ENCODE measurements at places on chromosomes 2 and 18. TPM values are rescaled to one million over a fixed set of nuclear protein-coding genes. Genes with fewer than 3 reads are reported as not detected.
A peak's percentile ranks its signal among the peaks of the same experiment; 100 is the strongest.

The OR6B2 gene
- polyA plus RNA-seq, result not detected

The RGPD5 gene
- polyA plus RNA-seq, result 2.5 TPM

DNA sequence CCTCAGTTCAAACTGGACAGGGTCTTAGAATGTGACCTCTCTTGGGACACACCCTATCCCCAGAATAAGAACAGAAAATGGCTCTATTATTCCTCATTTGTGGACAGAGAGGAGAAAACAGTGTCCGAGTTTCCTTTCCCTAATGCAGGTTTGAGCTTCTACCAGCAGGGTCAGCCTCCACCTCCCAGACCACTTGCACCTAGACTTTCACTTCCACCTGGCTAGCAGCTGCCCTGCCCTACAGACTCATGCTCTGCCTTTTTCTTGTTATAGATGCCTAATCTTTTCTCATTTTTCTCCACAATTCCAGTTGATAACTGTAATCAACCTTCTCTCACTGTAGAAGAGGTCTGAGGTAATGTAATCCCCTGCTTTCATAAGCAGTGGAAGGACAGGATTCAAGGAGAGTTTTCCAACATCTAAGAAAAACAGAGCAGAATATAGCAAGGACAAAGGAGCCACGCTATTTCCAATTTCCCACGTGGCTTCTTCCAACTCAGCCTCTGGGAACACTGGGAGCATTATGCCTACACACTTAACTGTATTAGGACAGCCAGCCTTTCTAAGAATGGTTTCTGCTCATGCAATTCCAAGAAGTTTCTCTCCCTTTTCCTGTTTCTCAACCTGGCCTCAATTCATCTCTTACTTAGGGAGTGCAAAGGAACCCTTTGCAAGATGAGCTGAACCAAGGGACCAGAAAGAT, 239.8 kb downstream of the BCL11A start:
- no peak for DNase-seq

The CHRNG gene
- not detected for polyA plus RNA-seq

GRCh38 chr2:1540481-1540880, 127.2 kb downstream of the TPO start:
- DNase-seq, result no peak

DNA sequence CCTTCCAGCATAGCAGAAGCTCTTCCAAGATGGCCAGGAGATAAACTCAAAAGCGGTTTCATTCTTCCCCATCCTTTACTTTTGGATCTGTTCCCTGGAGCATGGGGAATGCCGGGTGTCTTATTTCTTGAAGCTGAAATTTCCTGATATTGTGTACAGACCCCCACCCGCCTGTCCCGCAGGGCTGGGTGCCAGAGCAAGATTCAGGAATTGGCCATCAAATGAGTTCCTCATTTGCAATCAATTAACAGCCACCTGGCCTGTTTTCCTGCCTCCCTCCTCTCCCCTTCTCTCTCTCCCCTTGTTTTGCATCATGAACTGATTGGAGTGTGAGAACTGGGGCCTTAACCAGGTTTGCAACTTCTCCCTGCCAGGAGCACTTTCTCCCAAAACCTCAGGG, 202.1 kb downstream of the SH3RF3 start:
- no peak for DNase-seq

- peak; percentile 89 for DNase-seq
Measured at GRCh38 chr2:54859997-54860701, 136.7 kb downstream of the EML6 start.

- DNase-seq, result no peak
Measured at GRCh38 chr2:27038631-27039339, 6.0 kb downstream of the TMEM214 start.

The ZNF514 gene
- polyA plus RNA-seq, result 4.4 TPM

DNA sequence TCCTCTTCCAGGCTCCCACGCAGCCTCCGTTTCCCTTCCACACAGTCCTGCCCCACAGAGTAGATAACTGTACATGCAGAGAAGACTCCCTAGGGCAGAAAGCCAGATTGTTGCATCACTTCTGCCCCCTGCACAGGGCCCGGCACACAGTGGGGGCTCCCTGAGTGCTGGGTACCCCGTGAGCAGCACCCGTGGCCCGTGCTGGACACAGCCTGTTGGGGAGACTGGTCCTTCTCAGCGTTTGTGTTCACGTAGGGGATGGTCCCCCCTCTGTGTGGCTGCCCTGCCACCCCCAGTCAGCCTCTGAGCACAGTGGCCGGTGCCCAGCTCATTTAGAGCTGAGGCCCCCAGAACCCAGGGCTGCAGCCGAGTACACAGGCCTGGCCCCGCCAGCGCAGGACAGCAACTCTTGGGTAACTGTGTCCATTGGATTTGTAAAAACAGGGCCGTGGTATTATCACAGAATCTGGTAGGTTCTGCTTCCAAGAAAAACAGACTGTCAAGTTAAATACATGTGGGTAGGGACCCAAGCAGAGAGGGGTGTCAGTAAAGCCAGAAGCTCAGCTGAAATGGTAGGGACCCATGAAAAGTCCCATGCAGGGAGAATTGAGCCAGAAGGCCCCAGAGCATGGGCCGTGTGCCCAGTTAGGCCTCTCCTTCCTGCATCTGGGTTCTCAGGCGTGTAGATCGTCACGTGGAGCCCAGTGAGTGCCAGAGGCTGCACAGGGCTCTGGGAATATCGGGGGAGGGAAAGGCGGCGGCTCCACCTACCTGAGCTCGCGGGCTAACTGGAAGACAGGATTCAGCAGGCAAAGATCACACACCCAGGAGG, 257.3 kb downstream of the ATAD2B start:
- DNase-seq, result peak; percentile 28

DNA sequence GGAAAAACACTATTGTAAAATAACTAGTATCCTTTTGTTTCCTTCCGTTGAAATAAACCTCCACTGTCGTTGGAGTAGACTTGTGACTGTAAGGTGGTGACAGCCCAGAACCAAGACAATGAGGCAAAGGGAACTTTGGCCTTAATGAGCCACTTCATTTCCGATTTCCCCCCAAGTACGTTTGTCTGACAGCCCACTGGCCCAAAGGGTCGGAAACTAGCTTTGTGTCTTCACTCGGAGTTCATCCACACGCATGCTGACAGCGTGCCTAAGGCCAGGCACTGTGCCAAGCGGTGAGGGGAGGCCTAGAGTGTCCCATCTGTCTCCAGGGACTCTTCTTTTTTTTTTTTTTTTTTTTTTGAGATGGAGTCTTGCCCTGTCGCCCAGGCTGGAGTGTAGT, 21.0 kb downstream of the HJURP start:
- DNase-seq, result no peak

GRCh38 chr18:75131381-75132000, 77.4 kb downstream of the PTGR3 start:
- DNase-seq, result no peak

DNA sequence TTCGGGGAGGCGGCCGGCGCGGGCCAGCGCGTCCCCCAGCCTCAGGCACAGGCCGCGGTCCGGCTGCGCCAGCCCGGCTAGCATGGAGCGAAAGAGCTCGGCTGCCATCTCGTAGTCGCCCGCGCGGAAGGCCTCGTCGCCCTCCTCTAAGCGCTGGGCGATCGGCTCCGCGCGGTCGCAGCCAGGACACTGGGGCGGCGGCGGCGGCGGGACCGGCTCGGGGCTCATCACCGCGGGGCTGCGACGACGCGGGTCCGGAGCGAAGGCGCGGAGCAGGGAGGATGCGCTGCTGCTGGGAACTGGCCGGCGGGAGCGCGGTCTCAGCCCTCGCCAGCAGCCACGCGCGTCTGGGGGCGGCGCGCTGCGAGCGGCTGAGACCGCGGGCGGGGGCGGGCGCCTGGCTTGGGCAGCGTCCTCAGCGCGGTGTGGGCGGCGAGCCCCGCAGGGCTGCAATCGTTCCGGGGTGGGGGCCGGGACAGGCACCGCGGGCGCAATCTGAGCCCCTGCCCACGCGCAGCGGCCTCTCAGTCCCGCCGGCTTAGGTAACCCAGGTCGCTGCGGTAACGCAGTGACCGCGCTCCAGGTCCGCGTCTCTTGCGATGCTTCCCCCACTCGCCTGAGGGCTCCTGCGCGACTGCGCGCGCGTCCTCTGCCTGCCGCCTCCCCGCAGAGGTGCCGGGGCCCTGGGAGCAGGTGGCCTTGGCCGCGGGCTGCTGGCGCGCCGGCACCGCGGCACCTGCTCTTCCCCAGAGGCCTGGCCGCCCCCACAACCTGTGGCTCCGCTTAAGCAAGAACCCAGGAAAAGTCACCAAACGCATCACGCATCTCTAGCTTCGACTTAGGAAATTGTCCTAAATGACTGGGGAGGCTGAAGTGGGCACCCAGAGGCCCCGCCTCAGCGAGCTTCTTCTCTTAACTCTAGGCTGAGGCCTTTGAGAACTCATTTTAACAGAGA, at the start of gene LONRF2:
TSS of gene LONRF2 (minus strand) at position 636 of the 955 bp plus-strand sequence. CDS start at position 228, 408 bp downstream.
- DNase-seq, result no peak

DNA sequence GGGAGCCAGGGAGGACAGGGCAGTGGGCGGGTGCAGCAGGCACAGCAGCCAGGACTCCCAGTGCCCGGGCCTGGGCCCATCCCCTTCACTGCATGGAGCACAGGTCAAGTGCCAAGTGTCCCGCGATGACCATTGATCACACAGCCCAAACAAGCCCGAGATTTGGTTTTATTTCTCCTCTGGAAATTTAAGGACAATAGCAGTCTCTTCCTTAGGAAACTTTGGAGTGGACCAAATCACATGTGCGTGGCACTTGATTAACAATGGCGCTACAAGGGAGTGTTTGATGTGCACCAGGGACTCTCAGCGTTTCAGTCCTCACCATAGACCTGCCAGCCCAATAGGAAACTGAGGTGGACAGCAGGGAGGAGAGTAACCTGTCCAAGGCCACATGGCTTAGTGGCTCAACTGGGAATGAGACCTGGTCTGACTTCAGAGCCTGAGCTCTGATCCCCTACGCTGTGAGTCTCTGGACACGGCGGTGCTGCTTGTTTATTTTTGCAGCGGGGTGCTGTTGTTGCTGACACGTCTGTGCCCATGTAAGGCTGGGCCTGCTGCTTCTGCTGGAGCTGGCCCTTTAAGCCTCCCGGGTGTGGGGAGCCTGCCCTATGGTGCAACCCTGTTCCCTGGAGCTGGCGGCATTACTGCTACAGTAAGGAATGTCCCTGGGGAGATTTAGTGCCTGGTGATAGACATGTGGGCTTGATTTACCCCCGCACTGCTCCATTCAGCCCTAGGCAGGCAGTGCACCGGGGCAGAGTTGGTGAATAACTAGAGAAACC, 194.2 kb downstream of the INHBB start:
- peak; percentile 92 for DNase-seq

- no peak for DNase-seq
Measured at GRCh38 chr2:70657246-70657645, 103.6 kb upstream of the TGFA start.
